Stimulated activated CD8-positive, alpha-beta memory T cell treated with anti-CD3 and anti-CD28 coated beads, Interleukin-4, amount 100 ng/mL, for 4 hours (primary cell): ENCODE measurements at places on chromosomes 4 and X.
A peak's percentile ranks its signal among the peaks of the same experiment; 100 is the strongest.

GRCh38 chr4:138512756-138513155, 270.6 kb upstream of the SLC7A11 start:
- no peak for DNase-seq

DNA sequence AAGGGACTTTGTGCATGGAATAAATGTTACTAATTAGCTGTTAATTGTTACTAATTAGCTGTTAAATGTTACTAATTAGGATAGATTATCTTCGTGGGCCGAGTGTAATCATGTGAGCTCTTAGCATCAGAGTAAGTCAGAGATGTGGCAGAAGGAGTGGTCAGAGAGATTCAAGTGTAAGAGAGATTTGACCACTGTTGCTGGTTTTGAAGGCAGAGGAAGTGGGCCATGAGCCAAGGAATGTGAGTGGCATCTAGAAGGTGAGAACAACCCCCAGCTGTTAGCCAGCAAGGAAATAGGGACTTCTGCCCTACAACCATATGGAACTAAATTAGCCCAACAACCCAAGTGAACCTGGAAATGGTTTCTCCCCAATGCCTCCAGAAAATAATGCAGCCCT, 28.2 kb downstream of the ODAPH start:
- DNase-seq, result no peak

DNA sequence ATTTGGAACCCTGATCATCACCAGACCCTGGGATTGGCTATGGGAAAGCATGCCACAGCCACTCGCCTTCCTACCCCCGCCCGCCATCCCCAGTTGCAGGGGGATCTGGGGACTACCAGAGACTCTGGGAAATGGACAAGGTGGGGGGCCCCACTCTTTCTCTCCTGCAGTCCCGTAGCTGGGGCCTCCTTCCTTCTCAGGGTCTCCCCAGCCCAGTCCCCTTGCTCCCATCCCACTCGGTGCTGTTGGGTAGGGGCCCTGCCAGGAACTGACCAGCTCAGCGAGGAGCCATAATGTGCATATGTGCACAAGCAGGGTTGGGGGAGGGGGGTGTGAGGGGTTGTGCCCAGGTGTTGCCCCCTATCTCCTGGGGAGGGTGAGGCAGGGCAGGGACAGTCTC, 3.4 kb upstream of the USP11 start:
- DNase-seq, result no peak

- no peak for DNase-seq
Observed at GRCh38 chr4:182255441-182256190, 12.4 kb downstream of the TENM3 start.

GRCh38 chr4:10366628-10367027, 90.6 kb downstream of the ZNF518B start:
- no peak for DNase-seq

GRCh38 chr4:165971933-165972332, 98.9 kb downstream of the TLL1 start:
- DNase-seq, result no peak

GRCh38 chr4:57971261-57971660, 861.1 kb upstream of the IGFBP7 start:
- no peak for DNase-seq

GRCh38 chrX:37817176-37817575, 30.2 kb downstream of the DYNLT3 start:
- DNase-seq, result no peak

- DNase-seq, result no peak
Observed at GRCh38 chr4:108877821-108878220, 115.0 kb upstream of the ETNPPL start.

DNA sequence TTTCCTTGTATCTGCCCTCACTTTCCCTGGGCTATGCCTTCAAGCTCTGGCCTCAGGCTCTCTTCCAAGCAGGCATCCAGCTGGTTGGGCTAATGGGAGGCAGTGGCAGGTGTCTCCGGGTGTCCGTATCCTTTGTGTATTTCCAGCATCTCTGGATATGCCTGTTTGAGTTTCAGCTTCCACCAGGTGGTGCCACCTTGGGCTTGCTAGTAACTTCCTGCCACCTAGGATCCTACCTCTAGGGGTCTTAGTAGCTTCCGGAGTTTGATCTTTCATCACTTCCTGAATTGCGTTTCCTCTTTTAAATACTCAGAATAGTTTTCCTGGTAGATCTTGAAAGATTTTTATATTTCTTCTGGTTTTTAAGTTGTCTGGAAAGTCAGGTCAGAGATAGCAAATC, 23.2 kb upstream of the ANOS1 start:
- no peak for DNase-seq

DNA sequence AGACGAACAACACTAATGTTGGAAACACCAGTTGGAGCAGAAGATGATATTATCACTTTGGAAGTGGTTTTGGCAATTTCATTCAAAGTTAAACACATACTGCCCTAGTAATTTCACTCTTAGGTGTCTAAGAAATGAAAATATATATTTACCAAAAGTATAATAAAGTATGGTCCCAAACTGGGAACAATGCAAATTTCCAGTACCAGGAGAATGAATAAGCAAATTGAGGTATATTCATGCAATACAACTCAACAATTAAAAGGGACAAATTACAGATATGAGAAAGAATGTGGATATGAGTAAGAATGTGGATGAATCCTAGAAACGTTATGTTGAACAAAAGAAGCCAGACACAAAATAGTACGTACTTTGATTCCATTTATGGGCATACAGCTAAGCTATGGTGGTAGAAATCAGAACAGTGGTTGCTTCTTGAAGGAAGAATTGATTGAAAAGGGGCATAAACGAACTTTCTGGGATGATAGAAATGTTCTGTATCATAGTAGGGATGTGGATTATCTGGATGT, 10.0 kb downstream of the ELMOD2 start:
- no peak for DNase-seq

- DNase-seq, result no peak
Observed at GRCh38 chr4:88897180-88897579, 159.8 kb downstream of the FAM13A start.

GRCh38 chr4:81919810-81920209, 448.1 kb upstream of the RASGEF1B start:
- no peak for DNase-seq

- DNase-seq, result peak; percentile 9
Observed at GRCh38 chr4:18689308-18690115, 668.0 kb upstream of the LCORL start.

DNA sequence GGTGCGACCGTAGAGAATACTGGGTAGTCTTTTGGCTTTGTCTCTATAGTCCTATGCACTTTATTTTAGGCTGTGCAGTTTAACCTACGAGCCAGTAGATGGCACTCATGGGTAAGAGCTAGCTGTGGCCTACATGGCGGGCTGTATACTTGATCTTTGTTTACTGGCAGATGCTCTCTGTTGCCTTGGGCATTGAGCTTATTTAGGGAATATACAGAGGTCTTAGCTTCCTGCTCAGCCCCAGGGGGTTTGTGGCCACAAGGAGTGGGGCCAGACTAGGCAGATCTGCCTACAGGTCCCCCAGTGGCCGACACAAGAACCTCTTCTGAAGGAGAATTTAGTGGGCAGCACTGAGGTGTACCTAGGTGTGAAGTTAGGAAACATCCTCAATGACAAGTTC, 227.6 kb upstream of the HDX start:
- DNase-seq, result no peak

GRCh38 chr4:39324446-39324845, 41.7 kb downstream of the RFC1 start:
- no peak for DNase-seq

DNA sequence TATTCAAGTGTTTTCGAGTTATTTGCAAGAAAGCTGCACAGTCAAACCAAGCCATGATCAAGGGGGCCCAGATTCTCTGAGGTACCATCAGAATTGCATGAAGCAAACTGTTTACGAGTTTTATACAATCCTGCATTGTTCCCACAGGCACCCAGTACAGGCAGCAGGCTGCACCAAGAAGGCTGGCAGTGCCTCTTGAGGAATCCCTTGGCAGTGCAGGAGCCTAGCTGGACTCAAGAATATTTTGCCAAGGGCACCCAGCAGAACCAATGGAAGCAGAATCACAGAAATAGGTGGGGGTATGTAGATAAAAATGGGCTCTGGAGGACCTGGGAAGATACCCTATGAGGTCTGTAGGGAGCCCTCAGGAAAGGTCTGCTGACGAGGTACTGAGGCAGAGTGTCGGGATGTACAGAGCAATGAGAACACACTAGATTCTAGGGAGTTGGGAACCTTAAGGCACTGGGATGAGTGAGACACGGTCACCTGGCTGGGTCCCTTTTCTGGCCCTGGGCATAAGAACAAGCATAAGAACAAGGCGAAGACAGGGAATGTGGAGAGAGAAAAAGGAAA, 2.5 kb upstream of the PLP1 start:
- no peak for DNase-seq

GRCh38 chr4:144350706-144351105, 210.2 kb upstream of the GYPA start:
- DNase-seq, result no peak

DNA sequence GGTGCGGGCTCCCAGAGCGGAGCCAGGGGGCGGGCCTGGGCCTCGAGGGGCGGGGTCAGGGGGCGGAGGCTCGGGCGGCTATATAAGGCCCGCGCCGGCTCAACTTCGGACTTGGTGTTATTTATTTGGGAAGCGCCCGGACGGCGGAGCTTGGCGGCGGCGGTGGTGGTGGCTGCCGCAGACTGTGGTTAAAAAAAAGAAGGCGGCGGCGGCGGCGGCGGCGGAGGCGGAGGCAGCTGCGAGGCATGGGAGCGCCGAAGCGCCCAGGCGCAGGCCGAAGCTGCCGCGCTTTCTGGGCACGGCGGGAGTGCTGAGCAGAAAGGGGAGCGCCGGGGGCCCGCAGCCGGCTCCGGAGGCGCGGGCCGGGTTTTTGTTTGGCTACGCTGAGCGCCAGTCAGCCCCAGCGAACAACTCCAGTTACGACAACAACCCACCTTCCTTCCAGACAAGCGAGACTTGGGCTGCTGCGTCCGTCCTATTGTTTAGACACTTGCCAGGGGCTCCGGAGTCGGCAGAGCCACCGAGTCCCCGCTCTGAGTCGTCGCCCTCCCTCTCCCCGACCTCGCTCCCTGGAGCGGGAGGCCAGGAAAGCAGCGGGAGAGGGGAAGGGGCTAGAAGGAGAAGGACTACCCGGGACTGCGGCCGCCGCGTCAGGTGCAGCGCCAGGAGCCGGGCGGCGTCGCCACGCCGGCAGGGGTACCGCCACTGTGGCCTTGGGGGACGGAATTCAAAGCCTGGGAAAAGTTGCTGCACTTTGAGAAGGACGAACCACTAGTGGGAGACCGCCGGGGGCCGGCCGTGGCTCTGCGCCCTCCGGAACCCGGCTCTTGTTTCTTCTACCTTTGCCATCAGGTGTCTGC, at the start of gene SLIT2:
Gene SLIT2, plus strand, starts transcription at position 110 of the 860 bp plus-strand sequence. CDS start 1,911 bp downstream, outside the sequence.
- no peak for DNase-seq

- DNase-seq, result no peak
Observed at GRCh38 chr4:87624698-87625097, 16.4 kb downstream of the DSPP start.

DNA sequence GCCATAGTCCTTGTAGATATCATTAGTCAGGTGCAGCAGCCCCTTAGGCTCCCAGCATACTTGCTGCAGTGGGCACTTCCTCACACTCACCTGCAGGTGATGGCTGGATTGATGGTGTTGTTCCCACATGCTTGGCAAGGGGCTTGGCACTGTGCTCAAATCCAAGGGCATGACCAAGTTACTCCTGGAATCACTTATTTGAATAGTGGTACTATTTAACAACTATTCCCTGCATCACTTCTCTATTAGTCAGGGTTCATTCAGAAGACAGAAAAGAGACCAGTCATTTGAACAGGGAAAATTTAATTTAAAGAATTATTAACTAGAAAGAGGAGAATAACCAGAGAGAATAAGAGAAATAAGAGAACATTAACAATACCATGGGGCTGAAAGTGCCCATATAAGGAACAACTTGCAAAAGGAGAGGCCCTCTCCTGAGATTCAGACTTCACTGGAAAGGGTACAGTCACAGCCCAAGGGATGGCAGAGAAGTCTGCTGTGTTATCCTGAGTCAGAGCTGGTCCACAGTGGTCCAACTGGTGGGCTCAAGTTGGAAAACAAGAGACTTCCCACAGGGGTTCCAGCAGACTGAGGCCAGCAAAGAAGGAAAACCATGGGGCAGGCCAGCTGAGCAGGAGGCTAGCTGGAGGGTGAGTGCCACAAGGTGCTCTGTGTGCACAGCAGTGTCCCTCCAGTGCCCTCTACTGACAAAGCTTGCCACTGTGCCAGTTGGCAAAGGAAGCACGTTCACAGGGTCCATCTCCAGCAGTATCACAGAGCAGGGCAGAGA, 9.8 kb downstream of the SPP1 start:
- DNase-seq, result no peak

DNA sequence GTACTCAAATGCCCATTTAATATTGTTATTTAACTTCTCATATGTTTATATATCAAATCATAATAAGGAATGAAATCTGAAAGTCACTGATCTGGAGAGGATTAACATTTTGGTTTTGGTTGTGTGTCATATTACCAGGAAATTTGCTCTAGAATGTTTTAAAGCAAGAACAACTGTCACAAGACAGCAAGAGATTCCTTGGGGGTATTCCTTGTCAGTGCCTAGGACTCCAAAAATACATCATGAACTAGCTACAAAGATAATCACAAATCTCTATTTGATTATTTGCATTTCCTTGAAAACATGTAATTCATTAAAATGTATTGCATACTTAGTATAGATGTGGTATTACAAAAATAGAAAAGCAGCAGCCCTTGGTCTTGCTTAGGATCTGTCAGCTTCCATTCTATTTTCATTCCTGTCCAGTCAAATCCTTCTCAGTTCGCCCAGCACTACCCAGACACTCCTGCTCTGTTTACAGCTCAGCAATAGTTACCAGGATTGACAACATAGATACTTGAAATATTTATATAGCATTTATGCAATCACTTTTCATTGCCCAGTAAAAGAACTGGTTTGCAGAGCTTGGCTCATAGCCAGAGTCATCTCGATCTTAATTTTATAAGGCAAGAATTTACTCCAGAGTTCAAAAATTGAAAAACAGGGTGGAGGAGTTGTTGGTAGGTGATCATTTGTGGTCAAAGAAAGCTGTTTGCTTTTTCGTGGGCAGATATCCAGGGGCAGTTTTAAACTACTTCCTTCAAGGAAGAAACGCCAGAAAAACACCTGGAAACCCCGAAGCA, 9.2 kb upstream of the BMP3 start:
- DNase-seq, result no peak

GRCh38 chrX:155841232-155841631, 39.9 kb upstream of the VAMP7 start:
- DNase-seq, result no peak
